ENCODE measurements at places on chromosomes 7 and 10.

- DNase-seq: no peak
Measured at GRCh38 chr10:113661332-113661731, 2.5 kb downstream of the NRAP start.

GRCh38 chr7:953547-954327 is 743 bp downstream of the ADAP1 start:
- peak; percentile 55 for DNase-seq

DNA sequence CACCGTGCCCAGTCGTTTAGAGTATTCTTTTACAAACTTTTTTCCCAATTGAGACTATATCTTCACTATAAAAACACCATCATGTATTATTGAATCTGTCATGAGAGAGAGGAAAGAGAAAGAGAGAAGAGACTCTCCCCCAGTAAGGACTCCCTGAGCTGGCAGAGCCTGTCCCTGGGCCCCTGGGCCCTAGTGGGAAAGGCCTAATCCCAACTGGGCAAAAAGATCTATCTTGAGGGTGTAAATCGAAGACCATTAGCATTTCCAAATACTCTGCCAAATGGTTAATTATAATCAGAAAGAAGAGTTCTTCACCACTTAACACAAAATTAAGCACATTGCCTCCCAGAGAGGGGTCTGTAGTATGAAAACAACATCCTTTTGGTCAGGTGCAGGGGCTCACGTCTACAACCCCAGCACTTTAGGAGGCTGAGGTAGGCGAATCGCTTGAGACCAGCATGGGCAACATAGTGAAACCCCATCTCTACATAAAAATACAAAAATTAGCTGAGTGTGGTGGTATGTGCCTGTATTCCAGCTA is 108.2 kb downstream of the SKIDA1 start:
- DNase-seq: no peak

- DNase-seq: no peak
Measured at GRCh38 chr7:1424041-1424440, 35.2 kb downstream of the MICALL2 start.

DNA sequence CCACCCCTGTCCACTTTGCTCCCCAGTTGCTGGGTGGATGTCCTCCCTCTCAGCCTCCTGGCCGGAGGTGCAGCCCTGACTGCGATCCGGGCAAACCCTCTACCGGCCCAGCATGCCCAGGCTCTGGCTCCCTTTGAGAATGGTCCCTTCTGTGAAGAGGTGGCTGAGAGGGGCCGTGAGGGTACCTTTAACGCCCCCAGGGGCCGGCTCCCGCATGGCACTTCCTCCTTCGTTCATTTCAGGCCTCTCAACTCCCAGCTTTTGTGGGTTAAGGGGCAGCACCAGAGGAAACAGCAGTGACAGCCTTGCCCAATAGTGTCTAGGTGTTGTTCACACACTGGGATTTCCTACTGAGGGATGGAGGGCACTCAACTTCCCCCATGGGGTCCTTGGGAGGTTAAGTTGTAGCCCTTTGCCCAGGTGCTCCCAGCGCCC is 33.2 kb upstream of the HABP2 start:
- DNase-seq: no peak

- DNase-seq: no peak
Measured at GRCh38 chr10:18087355-18087754, 52.9 kb upstream of the CACNB2 start.

DNA sequence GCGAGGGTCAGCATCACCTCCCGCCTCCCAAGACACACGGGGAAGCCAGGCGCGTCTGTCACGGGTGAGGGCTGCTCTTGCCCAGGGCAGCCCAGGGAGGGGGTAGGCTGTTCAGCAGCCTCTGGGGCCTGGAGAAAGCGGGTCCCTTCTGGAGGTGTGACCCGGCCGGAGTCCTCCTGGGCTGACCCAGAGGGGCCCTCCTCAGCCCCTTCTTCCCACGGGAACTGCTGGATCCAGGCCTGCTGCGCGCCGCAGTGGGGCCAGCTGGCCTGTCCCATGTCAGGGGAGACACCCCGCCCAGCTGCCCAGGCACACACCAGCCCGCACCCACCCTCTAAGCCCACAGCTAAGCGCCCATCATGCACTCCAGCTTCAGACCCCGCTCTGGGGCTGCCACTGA is 41.8 kb downstream of the INSIG1 start:
- DNase-seq: no peak

GRCh38 chr10:110138197-110138812 is 69.1 kb upstream of the MXI1 start:
- DNase-seq: no peak

- DNase-seq: no peak
Measured at GRCh38 chr7:127667759-127668530, 16.0 kb downstream of the SND1 start.

DNA sequence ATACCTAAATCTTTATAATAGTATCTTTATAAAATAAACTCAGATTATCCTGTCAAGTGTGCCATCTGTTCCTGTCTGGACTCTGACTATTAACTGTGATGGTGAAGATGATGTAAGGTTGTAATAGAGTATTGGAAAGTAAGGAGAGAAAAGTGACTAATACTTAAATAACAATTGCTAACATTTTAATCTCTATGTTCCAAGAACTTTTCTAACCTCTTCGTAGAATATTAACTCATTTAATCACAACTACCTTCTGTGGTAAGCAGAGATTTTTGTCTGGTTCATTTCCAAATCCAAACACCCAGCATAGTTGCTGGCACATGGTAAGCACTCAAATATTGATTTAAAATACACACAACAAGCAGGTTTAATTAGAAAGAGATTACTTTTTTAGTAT is 2.5 kb downstream of the TNPO3 start:
- no peak for DNase-seq

- DNase-seq: no peak
Measured at GRCh38 chr10:102109166-102110116, 10.7 kb downstream of the LDB1 start.

DNA sequence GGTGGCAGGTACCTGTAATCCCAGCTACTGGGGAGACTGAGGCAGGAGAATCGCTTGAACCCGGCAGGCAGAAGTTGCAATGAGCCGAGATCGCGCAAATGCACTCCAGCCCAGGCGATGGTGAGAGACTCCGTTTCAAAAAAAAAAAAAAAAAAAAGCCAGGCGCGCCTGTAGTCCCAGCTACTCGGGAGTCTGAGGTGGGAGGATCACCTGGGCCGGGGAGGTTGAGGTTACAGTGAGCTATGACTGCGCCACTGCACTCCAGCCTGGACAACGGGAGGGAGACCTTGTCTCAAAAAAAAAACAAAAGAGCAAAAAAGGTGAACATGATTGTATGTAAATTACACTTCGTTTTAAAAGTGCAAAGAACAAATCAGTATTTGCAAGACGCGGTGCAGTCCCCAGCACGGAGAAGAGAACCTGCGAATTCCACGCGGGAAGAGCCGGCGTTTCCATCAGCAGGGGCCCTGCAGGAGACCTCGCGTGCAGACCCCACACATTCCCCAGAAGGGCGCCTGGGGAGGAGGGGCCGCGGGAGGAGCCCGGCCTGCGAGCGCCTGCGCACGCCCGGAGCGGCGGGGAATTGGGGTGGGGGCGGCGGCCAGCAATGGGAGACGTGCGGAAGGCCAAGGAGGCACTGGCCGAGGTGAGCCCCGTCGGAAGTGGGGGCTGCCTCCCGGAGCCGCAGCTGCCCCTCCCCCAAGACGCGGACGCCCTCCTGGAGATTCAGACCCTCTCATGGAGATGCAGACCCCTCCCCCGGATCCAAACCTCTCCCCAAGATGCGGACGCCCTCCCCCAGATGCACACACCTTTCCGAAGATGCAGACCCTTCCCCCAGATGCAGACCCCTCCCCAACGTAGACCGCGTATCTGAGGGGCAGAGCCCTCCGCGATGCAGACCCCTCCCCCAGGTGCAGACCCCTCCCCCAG is 16.7 kb upstream of the SUN1 start:
- DNase-seq: peak; percentile 33

DNA sequence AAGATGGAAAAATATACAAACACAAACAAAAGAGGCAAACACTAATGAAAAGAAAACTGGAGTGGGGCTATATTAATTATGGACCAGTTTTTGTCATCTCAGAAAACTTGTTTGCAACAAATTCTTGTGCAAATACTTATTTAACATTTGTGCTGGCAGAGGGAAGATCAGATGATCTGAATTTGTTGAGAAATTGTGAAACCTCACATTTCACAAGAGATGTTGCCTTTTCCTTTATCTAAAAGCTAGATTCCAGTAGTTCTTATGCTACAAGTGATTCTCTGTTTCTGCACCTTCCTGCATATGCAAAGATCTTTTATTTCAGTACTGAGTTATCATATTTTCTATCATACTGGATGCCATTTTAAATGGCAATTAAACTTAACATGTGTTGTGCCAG is 320.7 kb downstream of the SUGCT start:
- no peak for DNase-seq

GRCh38 chr10:29829776-29830175 is 195.0 kb upstream of the SVIL start:
- DNase-seq: no peak

DNA sequence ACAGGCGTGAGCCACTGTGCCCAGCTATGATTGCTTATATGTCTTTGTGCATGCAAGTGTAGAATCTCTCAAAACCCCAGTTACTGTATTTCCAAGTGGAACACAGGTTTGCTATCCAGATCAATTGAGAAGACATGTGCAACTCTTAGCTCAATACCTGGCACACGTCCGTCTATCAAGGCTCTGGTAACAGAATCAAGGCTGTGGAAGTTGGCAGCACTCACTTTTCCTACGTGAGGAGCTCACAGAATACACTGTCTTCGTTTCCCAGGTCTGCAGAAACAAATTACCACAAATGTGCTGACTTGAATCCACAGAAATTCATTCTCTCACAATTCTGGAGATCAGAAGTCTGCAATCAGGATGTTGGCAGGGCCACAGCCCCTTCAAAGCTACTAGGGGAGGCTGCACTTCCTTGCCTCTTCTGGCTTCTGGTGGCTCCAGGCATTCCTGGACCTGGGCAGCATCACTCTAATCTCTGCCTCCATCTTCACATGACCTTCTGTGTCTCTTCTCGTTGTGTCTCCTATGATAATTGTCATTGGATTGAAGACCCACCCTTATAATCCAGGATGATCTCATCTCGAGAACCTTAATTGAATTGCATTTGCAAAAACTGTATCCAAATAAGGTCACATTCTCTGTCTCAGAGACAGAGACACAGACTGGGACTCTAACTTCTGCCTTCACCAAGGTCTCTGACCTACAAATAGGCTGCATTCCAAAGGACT is 84.8 kb upstream of the C7orf33 start:
- DNase-seq: no peak

DNA sequence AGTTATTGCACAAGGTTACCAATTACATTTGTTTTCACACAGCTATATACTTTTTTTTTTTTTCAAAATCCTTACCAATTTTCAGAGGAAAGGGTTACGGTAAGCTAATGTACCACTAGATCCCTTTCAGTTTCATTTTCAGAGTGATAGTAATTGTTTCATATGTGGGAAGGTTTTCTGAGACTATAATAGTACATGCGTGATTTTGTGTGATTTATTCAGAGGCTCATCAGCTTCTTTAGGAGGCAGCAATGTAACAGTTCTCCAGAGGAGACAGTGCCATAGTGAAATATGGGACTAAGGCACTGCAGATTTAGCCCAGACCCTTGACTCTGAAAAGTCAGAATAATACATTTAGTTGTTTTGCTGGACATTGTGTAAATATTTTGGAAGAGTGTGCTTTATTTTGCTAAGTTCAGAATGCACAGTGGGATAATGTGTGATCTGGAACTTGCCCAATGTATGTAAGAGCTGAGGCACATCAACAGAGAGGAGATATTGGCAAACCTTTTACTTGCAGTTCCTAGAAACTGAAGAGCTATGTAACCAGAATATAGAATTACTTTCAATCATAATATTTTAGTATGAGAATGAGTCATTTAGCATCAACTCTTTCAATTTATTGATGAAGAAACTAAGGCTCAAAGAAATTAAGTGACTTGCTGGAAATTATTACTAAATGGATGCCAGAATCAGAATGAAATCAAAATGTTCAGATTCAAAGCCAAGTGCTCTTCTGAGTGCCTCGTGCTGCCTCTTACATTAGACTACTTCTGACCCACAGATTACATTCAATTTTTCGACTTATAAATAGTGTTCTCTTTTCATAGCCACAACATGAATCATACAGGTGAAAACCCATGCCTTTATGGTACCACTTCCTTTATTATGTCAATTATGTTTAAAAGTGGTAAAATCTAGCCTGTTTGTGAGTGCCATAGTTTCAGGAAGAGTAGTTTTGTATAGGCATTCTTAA is 207.7 kb upstream of the TEX47 start:
- DNase-seq: no peak

DNA sequence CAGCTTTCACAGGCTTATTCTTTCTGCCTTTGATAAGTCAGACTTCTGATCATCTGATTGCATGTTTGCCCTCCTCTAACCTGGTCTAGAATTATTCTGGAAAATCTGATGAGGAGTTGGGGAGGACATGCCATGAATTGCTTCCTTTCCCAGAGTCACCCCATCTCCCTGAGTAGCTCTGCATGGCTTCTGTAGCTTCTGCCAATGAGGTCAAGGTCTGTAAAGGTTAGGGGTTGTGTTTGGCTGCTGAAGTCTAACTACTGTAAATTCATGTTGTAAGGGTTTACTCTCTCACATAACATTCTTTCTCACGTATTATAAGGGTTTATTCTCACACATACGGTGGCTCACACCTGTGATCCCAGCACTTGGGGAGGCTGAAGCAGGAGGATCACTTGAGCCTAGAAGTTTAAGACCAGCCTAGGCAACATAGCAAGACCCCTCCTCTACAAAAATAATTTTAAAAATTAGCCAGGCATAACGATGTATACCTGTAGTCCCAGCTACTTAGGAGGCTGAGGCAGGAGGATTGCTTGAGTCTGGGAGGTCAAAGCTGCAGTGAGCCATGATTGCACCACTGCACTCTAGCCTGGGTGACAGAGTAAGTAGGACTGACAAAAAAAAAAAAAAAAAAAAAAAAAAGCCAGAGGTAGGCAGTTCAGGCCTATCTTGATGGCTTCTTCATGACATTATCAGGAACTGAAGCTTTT is 10.7 kb downstream of the GSTO2 start:
- no peak for DNase-seq

DNA sequence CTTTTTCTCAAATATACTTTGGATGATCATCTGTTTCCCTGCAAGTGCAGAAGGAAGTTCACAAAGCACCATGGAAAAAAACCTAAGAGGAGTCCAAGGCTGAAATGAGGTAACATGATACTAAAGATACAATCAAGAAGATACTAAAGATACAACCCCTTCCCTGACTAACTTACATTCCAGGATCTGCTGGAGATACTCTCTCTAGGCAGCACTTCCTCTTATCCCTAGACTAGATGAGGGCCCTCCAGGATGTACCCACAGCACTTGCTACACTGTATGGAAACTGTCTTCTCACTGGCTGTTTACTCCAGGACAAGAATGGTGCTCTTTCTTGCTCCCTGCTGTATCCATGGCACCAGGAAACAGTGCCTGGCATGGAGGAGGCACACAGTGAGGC is 116.4 kb upstream of the NFE2L3 start:
- DNase-seq: no peak

- no peak for DNase-seq
Measured at GRCh38 chr7:49631960-49632359, 141.5 kb upstream of the VWC2 start.
